ENCODE measurements at places on chromosomes 4 and X.

DNA sequence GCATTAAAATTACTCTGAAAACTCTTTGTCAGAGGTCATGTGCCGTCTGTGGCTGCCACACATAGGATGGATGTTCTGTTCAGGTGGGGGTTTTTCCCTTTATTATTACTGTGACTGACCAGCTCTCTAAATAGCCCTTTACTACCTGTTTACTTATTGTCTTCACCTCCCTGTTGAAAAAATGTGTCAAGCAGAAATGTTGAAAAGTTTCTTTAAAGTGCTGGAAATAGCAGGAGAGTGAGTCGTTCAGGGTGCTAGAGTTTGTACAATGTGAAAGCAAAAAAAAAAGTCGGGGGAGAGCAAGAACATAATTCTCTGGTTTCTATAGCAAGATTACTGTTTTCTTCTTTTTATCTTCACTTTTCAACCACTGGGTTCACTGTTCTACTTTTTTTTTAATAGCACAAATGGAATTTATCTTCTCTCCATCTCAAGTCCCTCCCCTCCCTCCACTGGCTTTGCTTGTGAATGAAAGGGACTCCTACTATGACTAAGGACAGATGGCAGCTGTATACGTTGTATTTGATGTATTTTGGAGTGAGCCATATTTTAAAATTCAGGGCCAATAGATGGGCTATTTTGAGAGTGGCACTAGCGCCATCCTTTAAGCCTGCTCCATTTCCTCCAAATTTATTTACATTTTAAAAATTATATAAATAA, 33.3 kb downstream of the ARX start:
- no peak for DNase-seq

GRCh38 chr4:2258091-2259035, 3.5 kb downstream of the MXD4 start:
- DNase-seq = peak; percentile 4

DNA sequence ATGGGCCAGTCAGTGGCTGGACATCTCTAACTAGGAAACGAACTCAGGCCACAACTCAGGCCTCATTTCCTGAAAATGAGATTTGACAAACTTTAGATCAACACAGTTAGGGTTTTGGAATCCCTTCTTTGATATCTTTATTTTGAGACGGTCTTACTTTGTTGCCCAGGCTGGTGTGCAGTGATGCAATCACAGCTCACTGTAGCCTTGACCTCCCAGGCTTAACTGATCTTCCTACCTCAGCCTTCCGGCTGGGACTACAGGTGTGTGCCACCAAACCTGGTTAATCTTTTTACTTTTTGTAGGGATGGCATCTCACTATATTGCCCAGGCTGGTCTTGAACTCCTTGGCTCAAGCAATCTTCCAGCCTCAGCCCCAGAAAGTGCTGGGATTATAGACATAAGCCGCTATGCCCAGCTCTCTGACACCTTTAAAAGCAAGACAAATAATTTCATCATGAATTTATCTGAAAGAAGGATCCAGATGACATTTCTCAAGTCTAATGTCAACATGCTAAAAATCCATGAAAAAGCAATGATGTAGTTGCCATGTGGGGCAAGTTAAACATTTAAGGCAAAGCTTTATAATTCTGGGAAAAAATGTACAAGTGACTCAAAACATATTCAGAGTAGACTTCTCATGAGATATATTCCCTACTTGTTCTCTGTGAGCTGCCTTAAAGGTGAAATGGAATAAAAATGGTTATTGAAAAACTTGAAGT, 89.1 kb upstream of the CBR4 start:
- no peak for DNase-seq

GRCh38 chr4:122584519-122584918, 36.3 kb downstream of the IL21 start:
- DNase-seq = peak; percentile 33

Measured in activated CD4-positive, alpha-beta T cell treated with anti-CD3 and anti-CD28 coated beads for 36 hours (primary cell).